Motor neuron (in vitro differentiated cells): ENCODE measurements at places on chromosomes 3 and 15.

- ATAC-seq, result no peak
Observed at GRCh38 chr15:101318147-101318819, 23.2 kb upstream of the SNRPA1 start.

GRCh38 chr3:120604382-120604781 is 8.2 kb downstream of the NDUFB4 start:
- peak; percentile 16 for ATAC-seq

DNA sequence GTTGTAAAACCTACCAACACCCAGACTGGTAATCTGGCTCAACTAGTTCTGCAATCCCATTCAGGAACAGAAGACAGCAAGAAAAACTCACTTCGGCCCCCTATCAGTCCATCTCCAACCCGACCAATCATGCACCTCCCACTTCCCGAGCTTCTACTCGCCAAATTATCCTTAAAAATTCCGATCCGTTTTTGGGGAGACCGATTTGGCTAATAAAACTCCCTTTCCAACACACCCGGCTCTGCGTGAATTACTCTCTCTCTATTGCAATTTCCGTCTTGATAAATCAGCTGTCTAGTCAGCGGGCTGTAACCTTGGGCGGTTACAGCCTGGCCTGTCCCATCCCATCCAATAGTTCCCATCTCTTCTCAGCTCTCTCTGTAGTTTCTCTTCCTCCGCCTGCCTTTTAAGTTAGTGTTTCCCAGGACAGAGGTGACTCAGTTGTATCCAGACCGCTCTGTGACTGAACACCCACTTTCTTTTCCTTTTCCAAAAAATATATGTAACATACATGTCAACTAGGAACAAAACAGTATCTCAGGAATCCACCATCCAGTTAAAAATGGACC is 780 bp upstream of the ACAD9 start:
- peak; percentile 27 for ATAC-seq

- ATAC-seq, result peak; percentile 88
Observed at GRCh38 chr3:41681479-41681878, 280.4 kb downstream of the ULK4 start.

- ATAC-seq, result no peak
Observed at GRCh38 chr3:148332509-148332908, 365.2 kb upstream of the AGTR1 start.

- ATAC-seq, result peak; percentile 61
Observed at GRCh38 chr3:185630182-185630622, 44.1 kb downstream of the SENP2 start.

GRCh38 chr15:50675535-50676144 is 11.0 kb downstream of the TRPM7 start:
- no peak for ATAC-seq
